NCI-H1092 (cell line): ENCODE measurements at places on chromosomes 4 and X.

DNA sequence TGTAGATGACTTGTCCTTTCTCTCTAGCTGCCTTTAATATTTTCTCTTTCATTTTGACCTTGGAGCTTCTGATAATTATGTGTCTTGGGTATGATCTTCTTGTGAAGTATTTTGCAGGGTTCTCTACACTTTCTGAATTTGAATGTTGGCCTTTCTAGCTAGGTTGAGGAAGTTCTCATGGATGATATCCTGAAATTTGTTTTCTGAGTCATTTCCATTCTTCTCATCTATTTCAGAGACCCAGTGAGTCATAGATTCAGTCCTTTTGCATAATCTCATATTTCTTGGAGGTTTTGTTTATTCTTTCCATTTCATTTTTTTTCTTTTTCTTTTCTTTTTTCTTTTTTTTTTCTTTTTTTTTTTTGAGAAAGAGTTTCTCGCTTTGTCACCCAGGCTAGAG is 585.7 kb upstream of the PABPC4L start:
- no peak for DNase-seq

DNA sequence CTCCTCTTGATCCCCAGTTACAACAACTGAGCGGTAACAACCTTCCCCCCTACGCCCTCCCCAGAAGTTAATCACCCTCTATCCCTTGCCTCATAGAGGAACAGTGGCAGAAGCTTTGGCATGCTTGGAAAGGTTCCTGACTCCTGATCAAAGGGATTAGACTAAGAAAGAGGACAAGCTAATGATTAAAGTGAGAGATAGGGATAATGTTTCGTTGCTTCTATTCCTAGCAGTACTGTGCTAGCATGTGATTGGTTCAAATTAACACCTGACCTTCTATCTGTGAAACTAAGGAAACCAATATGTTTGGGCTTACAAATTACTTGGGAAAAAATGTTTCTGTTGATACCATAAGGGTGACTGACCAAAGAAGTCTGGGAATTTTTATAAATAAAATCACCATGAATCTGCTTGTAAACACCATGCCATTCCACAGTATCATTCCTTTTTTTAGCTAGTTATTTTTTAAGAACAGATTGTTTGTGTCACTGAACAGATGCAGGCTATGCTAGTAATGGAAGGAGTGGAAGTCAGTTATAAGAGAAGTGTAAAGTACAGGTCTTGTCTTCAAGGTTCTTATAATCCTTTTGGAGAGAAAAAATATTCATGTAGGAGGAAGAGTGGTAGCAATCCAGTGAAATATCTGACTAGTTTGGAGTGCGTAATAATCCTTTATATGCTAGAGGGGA is 11.3 kb upstream of the ATP1B4 start:
- no peak for DNase-seq

- no peak for DNase-seq
Measured at GRCh38 chrX:2831471-2832228, 2.9 kb downstream of the GYG2 start.

DNA sequence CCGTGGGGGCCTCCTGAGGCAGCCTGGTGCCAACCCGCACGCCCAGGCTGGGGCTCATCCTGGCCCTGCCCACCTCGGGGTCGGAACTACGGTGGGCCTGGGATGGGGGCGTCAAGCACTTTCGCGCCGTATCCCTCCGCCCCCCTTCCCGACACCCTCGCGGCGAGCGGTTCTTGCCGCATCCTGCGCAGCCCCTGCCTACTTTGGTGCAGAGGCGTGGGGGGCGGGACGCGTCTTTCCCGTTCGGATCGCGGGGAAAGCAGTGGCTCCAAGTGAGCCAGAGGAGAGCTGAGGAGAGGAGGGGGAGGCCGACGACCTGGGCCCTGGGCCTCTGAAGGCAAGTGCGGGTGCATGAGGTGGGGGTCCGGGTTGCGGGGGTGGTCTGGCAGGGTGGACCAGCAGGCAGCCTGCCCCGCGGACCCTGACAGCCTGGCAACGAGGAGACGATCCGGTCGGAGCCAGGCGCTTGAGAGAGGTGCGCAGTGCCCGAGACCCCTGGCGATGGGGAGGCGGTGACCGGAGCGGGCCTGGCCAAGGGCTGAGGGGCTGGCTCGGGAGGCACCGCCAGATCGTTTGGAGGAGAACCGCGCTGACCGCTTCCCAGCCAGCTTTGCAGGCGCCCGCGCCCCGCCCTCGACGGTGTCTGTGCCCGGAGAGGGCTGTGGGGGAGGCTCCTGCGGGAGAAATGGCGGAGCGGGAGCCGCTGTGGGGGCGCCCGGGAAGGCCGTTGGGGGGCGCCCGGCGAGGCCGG is at the start of gene GPRASP2:
GPRASP2 (plus strand) TSS at position 233 of the 751 bp plus-strand sequence. CDS start 2,422 bp downstream, outside the sequence.
- DNase-seq: peak; percentile 25

DNA sequence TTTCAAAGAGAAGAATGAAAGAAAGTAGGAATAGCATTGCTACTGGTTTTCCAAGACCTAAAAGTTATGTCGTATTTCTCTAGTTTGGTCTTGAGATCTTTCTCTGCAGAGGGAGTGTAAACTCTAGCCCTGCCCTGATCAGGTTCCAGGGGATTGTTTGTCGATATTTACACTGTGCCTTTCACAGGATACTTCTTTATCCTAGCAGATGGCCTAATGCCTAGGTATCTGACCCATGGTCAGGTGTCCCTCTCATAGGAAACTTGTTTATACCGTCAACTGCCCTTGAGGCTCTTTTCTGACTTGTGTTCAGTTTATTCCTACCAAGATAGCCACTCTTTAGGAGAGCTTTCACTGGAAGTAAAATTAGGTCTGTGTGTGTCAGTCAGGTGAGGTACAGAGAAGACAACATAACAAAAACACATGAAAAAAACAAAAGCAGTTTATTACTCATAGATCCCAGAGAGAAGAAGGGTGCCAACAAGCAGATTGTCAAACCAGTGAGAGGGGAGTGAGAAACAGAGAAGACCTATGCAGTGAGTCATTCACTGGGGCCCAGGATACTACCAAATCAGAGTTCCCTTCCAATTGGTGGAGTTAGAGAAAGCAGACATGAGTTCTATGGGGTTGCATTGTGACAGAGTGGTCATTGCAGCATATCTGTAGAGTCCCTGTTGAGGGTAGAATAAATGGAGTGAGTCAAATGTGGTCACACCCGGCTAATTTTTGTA is 40.6 kb upstream of the THOC2 start:
- no peak for DNase-seq

DNA sequence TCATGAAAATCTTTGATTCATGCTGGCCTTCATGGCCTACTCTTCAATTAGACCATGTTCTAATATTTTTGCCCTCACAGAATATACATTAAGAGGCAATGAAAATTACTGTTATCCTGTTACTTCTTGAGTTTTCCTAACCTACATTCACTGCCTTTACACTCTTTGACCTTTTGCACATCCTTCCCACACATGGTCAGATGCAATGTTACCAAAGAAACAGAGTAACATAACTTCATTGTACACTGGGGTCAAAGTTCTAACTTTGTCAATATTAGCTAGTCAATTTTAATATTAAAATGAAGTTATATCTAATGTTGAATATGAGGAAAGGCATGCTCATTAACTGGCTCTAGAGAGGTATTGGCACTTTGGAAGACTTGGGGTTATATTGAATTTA is 284.8 kb downstream of the TEX13C start:
- no peak for DNase-seq

DNA sequence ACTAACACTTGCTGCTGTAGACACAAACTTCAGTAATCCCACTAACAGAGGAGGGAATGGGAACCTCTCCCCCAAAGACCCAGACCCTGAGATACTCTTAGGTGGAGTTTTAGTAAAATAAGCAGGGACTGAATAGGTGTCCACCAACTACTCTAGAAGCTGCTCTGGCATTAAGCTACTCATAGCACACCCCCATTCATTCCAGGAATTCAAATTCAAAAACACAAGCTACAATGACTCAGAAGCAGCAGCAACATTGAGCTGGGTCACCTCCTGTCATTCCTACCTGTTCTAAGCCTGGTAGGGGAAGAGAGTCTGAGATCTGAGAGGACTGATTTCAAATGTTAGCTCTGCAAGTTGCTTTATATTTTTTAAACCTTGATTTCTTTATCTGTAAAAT is 135.4 kb upstream of the FRMPD4 start:
- DNase-seq: no peak

GRCh38 chrX:153765138-153766079 is 1.4 kb downstream of the PLXNB3 start:
- peak; percentile 6 for DNase-seq

- no peak for DNase-seq
Measured at GRCh38 chrX:93538575-93538974, 134.8 kb downstream of the NAP1L3 start.

DNA sequence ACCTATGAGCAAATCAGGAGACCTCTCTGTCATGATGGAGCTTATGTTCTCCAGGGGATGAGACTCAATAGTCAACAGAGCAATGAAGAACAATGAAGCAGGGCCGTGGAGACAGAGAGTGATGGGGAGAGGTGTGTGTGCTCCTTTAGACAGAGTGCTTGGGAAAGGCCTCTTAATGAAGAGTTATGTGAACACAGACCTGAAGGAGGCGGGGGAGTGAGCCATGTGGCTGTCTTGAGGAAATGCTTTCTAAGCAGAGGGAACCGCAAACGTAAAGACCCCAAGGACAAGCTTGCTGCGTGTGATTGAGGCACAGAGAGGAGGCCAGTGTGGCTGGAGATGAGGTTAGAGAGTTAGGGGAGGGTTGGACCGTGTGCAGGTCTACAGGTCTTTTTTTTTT is 53.1 kb downstream of the CHRNA9 start:
- no peak for DNase-seq
